Activated T-helper 1 cell treated with anti-CD3 and anti-CD28 coated beads, Interleukin-2, amount 50 U/mL, for 16 hours (primary cell): ENCODE measurements at places on chromosomes 1 and 21.

GRCh38 chr1:202129453-202130296 is 7.0 kb downstream of the GPR37L1 start:
- no peak for DNase-seq

- DNase-seq: no peak
Measured at GRCh38 chr1:211986628-211987254, 48.6 kb downstream of the INTS7 start.

DNA sequence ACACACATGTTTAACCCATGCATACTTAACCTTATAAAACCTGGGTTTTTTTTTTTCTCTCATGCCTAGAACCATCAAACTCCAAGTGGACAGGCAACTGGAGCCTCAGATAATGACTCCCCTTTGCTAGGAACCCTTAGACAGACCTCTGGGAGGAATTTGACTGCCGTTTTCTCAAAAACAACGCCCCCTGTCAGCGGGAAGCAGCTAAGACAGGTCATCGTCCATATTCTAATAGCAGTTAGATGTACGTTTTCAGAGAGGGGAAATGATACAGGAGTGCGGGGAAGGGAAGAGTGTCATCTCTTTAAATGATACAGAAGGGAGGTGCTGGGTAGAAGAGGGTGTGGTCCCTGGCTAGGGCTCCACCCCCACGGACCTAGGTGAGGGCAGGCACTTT is 34.7 kb downstream of the LRRC3 start:
- DNase-seq: no peak

GRCh38 chr21:38863291-38863690 is 57.6 kb downstream of the ETS2 start:
- no peak for DNase-seq

- DNase-seq: no peak
Measured at GRCh38 chr1:153612755-153613331, at the start of gene S100A16. Gene S100A16 (minus strand): TSS chr1:153613137. CDS start chr1:153608151, 4,986 bp downstream.

- no peak for DNase-seq
Measured at GRCh38 chr1:54767526-54767925, 3.2 kb upstream of the PARS2 start.
